ENCODE measurements at places on chromosomes 3 and 15.

DNA sequence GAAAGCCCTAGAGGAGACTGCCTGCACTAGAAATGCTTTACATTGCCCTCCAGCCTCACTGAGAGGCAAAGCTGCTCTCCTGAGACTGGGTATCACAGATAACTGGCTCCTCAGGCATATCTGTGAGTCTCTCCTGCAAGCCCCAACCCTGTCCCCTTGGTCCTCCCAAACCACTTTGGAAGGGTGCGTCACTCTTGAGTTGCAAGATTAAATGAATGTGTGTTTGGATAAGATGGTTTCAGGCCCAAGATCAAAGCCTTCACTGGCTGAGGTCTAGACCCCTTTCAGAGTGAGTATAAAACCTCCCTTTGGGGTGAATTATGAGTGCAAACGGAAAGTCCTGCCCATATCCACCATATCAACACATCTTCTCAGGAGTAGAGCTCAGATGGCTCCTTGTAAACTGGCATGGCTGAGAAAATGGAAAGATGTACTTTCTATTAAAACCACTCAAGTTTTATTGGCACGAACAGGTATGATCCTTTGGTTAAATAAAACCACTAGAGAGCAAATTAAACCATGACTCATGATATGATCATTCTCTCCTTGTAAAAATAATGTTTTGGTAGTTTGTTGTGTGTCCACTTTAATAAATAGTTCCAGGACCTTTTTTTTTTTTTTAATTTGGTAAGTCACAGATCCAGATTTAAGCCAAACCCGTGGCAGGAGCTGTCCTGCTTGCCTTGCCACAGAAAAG lies 164.0 kb downstream of the CHST2 start:
- no peak for DNase-seq

DNA sequence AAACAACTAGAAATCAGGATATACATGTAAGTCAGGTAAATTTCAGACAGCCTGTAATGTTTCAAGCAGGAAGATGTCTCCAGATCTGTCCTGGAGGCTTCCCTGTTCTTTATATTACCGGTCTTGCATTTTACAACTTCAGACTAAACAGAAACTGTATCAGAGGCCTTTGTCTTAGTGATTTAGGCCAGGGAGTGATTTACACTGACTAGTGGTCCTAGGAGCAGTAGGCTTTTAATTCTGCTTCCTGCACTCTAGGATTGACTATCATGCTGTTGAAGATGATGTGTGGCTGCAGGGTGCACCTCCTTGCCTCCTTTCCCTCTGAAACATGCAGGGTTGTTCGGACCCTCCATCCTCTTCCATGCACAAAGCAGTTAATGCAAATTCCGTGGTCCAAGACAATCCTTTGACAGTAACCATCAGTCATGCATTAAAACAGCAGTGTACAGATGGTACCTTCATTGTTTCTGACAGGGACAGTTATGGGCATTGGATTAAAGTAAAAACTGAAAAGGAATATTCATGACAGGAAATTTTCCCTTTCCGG lies 27.6 kb downstream of the CHRNA7 start:
- no peak for DNase-seq

- DNase-seq: no peak
These were observed 25.0 kb downstream of the ADAM10 start for GRCh38 chr15:58724466-58724865.

DNA sequence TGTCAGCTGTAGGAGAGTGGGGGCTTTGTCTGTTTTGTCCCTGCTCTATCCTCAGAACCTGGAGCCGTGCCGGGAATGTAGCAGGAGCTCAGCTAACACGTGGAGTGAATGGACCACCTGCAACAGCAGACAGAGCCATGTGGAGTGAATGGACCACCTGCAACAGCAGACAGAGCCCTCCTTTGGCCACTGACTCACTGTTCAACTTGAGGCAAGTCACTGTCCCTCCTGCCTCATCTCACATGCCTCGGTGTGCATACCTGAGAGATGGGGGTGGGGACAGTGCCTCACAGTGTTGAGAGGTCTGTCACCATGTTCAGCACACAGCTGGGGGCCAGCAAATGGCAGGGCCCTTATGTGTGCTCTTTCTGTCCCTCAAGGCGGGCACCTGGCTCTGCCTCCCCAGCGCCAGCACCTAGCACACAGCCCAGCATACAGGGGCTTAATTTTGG lies 27.9 kb downstream of the FEM1B start:
- no peak for DNase-seq

GRCh38 chr3:63753567-63753966 lies 65.5 kb upstream of the C3orf49 start:
- no peak for DNase-seq

- DNase-seq: no peak
These were observed 49.3 kb downstream of the STRIT1 start for GRCh38 chr3:155244216-155244615.

DNA sequence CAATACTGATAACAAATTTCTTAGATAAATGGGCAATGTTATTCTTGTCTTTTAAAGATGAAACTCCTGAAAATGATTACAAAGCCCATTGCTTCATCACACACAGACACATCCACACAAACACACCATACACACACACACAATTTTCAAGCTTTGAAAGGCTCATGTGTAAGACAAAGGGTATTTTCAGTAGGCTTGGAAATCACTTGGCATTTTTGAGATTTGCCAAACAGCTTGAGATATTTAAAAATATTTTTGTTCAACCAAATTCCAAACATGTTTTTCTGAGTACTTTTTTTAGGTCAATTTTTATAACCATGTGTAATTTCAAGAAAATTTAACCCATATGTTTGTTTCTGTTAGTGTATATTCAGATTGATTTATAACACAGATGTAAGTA lies 283.7 kb downstream of the ROBO2 start:
- no peak for DNase-seq

- DNase-seq: no peak
These were observed 19.2 kb downstream of the RARRES1 start for GRCh38 chr3:158713094-158713499.

DNA sequence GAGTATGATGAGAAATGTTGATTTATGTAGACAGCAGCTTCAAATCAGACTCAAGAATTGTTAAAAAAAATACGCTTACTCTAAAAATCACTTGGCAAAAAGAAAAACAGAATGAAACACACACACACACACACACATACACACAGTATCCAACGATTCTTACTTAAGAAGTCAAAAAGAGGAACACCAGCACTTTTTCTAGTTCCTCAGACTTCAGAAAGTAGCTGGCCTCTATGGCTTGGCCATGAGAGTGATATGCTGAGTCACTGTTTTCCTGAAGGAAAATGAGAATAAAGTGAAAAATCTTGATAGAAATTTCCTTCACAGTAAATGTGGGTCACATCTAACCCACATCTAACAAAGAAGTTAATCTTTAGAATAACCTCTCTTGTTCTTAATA lies 22.1 kb downstream of the CNTN3 start:
- no peak for DNase-seq

DNA sequence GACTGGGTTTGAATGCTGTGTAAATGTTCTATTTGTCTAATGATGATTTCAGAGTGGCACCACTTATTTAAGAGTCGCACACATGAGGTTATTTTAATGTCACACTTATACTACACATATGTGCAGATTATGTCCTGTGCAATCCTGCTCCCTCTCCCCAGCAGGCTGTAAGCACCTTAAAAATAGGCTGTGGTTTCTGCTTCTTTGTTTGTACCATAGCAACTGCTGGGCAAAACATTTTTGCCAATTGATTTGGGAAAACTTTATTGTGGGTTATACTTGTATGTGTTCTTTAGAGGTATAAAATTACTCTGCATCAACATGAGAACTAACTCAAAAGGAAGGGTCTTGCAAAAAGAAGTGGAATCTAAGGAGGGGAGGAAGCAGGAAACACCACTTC lies 318.5 kb downstream of the NTRK3 start:
- DNase-seq: no peak

- DNase-seq: no peak
These were observed 77.5 kb downstream of the LPP start for GRCh38 chr3:188231456-188231855.

GRCh38 chr3:56976651-56977560 lies 83.6 kb upstream of the SPATA12 start:
- DNase-seq: no peak

DNA sequence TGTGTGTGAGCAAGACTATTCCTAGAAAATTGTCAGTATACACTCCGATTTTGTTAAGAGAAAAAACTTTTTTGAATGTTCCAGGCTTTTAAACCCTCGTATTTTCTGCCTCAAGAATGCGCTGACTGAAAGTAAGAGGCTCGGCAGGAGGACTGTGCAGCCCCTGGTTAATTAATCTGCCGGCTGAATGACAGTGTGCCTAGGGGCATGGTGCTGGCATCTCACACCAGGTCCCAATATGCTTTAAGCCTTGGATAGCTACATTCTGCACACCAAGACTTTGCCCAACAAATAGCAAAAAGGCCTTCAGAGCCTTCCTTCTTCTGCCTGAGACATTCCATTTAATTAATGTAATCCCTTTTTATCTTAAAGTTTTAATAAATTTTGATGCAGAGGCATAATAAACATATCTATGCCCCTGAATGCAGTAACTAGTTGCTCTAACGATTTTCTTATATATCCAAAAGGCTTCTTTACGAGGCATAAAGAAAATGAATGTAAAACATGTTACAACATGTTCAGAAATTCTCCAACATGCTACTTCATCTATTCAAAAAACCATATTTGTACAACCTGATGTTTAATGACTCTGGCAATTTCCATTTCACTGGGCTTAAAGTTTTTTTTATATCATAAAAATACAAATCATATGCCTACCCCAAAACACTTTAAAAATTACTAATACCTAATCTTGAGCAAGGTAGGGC lies 37.9 kb downstream of the DPH6 start:
- DNase-seq: no peak

DNA sequence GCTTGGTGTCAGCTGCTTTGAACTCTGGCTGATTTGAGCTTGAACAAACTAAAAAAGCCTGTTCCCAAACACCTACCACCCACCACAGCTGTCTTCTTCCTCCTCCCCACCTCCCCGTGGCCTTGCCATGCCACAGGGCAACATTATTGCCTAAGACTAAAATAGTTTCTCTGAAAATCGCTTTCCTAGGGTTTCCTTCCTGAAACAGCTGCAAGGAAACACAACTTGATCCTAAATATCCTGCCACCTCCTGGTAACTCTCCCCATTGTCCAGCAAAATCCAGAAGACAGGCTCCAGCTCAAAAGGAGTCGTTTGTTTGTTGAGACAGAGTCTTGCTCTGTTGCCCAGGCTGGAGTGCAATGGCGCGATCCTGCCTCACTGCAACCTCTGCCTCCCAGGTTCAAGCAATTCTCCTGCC lies 193.9 kb upstream of the TPM1 start:
- DNase-seq: no peak

GRCh38 chr15:62758952-62759349 lies 283.6 kb upstream of the TPM1 start:
- no peak for DNase-seq

DNA sequence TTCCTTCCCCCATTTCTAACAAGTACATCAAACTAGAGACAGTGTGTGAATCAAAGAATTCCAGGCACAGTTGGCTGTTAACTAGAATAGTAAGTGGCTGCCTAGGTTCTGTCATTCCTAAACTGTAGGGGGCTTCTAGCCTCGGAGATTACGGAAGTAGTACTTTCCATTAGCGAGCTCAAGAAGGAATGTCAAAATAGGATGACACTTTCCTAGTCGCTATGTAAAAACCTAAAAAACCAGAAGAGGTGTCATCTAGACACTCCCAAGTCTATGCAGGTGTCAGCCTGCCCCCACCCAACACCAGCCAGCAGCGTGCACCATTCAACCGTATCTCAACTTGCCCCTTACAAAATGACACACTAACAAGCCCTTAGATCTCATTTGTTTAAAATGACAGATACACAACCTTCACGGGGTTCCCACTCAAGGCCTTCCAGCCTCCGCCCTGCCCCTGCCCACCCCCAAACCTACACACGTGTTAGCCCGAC lies 874 bp downstream of the INO80 start:
- no peak for DNase-seq

DNA sequence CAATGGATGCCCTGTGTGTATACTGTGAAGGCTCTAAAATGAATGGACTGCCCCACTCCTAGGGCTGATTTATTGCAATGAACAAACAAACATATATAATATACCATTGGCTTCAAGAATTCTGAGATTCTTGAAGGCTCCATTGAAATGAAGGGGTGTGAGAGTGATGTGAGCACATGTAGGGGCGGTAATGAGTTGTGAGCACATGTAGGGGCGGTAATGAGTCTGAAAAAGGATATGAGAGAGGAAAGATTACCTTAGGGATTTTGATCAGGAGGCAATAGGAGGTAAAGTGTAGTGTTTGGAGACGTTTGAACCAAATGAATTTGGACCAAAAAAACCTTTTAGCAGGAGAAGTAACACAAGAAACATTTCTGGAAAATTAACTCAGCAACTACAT lies 3.7 kb downstream of the FAM162A start:
- DNase-seq: no peak

- no peak for DNase-seq
These were observed 161.7 kb downstream of the POLR2M start for GRCh38 chr15:57867970-57868798.

DNA sequence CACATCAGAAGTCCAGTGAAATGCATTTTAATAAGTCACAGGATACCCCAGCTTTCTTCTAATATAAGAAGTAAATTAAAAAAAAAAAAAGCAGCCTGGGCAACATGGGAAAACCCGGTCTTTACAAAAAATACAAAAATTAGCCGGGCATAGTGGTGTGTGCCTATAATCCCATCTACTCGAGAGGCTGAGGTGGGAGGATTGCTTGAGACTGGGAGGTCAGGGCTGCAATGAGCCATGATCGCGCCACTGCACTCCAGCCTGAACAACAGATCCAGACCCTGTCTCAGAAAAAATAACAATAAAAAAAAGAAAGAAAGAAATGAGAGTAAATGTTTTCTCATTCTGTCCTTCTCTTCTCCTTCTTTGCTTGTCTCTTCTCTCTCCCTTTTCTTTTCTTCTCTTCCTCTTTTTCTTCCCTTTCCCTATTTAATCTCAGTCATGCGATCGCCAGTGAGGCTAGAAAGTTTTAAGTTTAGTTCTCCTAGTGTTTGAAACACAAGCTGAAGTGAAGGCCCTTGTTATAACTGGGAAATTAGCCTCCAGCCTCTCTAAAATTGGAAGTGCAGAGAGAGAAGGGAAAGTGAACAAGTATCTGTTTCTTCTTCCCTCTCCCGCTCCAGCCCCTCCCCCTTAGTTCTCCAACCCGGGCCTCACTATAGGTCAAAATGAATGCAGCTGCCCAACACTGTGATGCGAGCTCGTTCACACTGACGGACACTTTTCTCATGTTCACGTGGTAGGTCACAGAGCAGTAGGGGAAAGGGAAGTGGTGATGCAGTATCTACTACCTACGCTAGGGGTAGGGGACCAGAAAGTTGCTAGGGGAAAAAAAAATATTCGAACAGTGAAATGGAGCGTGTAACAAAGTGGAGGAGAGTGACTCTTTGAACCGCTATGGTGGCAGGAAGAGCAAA lies 23.5 kb upstream of the TSC22D2 start:
- no peak for DNase-seq

GRCh38 chr3:57142411-57142723 lies 22.8 kb downstream of the IL17RD start:
- no peak for DNase-seq

- DNase-seq: no peak
These were observed 105.1 kb downstream of the ARPP21 start for GRCh38 chr3:35744419-35744818.

All from stimulated activated CD8-positive, alpha-beta memory T cell treated with anti-CD3 and anti-CD28 coated beads, Interleukin-4, amount 100 ng/mL, for 1 hour (primary cell).